Retina (tissue), 1 donor: ENCODE measurements at places on chromosomes 7 and 10.

DNA sequence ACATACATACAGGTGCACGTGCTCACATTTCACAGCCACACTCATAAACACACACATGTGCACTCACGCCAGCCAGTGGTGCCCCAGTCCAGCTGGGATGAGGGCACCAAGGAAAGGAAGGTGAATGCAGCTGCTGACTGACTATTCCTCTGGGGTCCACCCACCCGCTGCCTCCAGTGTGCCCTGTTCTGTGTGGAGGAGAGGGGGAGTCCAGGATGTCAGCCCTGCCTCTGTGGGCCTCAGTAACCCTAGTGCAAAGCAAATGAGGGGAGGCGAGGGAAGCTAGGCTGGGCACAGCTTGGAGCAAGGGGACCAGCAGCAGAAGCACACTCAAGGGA is 57.6 kb downstream of the YKT6 start:
- no peak for DNase-seq

GRCh38 chr10:33291053-33291592 is 43.3 kb downstream of the NRP1 start:
- no peak for DNase-seq

DNA sequence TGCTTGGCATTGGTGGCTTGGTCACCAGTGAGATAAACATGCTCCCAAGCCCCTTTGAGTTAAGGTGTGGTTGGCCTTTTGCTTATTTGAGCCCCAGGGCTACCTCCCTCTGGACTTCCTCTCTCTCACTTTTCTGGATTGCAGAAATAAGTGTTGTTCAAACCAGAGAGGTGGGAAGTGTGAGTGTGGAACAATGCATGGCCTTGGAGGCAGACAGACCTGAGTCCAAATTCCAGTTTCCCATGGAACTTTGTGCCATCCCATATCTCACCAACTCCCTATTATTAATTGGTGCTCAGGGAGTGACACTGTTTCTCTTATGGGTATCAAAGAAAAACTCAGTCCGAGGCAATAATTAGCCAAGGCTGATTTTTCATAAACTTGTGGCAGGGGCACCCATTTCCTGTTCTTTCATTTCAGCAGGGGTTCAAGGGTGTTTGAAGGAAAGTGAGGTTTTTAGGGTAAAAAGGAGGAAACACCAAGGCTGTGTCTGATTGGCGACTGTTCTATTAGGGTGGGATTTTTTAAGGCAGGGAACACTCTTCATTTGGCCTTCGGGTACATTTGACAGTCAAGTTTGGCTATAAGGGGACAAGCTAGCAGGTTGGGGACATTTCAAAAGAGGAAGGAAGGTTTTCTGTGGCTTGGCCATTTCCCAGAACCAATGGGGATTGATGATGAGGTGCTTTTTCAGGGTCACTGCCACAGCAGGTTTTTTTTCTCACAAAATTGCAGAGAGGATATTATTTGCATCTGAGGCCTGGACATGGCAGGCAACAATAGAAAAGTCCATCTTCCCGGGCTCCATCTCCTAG is 148.8 kb upstream of the NPY start:
- DNase-seq: no peak

- DNase-seq: no peak
Measured at GRCh38 chr10:84850826-84851225, 522.4 kb downstream of the CCSER2 start.

DNA sequence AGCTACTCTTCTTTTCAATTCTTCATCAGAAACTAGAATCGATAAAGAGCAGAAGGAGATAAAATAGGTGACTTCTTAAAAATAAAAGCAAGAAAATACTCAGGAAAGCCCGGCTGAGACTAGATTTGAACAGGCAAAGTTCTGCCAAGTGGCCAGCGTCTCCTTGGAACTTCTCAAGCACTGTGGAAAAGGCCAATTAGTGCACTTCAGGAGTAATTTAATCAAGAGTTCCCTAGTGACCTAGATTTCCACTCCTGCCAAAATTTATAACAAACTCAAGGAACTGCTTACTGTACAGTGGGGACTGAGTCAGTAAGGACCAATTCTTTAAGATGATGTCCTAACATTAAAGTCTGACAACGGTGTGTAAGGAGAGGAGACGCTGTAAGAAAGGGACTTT is 57.3 kb downstream of the CHCHD3 start:
- DNase-seq: peak; percentile 14

GRCh38 chr7:81721437-81721836 is 48.4 kb downstream of the HGF start:
- DNase-seq: no peak

GRCh38 chr10:68125772-68126171 is 16.5 kb downstream of the MYPN start:
- no peak for DNase-seq

DNA sequence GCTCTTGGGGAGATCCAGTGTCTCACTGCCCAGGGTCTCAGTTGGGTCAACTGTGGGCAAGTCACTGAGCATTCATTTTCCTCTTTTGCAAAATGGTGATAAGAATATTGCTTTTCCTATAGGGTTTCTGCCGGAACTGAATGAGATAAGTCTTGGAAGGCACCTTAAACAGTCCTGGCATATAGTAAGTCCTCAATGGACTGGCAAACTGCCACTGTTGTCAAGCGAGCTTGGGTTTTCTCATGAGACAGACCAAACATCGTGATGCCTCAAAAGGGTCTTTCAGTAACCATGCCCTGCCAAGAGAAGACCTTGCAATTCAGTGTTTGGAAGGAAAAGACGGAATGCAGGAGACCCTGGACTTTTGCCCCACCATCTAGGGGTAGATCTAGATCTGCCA is 251.5 kb downstream of the WDR11 start:
- DNase-seq: no peak

DNA sequence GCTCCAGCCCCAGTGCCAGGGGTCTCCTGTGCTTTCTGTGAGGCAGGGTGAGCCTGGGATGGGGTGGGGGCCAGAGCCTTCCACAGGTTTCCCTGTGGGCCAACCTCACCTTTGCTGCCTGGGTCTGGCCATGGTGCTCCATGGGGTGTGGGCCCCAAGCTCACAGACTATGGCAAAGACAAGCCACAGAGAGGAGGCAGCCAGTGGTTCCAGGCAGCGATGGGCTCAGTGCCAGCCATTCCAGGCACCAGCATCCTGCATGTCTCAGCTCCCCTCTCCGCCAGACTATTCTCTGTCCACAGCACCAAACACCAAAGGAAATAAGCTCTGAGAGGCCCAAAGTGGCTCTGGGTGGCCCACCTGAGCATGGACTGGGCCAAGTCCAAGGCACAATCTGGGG is 133.5 kb downstream of the PTPN20 start:
- DNase-seq: no peak

- DNase-seq: no peak
Measured at GRCh38 chr10:126110489-126111180, 214.3 kb downstream of the FANK1 start.

GRCh38 chr7:64883113-64883905 is 19.8 kb upstream of the ZNF273 start:
- DNase-seq: no peak

GRCh38 chr10:131795761-131796160 is 105.0 kb upstream of the PPP2R2D start:
- no peak for DNase-seq

DNA sequence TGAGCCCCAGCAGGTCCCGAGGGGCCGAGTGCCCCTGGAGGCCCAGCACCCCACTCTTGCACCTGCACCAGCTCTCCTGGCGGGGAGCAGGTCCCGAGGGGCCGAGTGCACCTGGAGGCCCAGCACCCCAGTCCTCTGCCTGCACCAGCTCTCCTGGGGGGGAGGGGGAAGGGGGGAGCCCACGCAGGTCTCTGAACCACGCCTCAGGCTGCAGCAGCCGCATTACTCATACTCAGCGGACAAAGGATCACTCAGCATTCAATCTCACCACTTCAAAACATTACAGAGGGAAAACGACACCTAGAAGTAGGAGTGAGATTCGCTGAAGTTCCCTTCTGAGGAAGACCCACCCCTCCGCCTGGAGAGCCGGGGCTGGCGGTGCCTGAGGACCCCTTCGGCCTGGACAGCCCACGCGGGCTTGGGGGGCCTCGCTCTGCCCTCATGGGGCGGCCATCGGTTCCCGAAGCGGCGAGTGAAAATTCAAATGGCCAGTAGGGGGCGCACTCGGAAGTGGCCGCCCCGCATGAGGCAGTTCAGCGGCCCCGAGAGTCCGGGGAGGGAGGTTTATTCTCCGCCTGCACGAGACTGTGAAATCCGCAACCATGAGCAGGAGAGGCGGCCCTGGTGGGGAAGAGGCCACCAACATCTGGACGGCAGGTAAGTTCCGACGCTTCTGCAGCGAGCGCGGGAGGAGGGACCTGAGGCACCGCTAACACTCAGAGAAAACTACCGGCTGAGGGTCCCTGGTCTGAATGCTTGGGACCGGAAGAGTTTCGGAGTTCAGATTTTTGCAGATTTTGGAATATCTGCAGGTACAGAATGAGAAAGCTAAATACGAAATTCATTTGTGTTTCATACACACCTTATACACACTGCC is 1.1 kb upstream of the GPER1 start:
- DNase-seq: peak; percentile 91

- DNase-seq: no peak
Measured at GRCh38 chr7:99898023-99898357, 21.2 kb upstream of the OR2AE1 start.

DNA sequence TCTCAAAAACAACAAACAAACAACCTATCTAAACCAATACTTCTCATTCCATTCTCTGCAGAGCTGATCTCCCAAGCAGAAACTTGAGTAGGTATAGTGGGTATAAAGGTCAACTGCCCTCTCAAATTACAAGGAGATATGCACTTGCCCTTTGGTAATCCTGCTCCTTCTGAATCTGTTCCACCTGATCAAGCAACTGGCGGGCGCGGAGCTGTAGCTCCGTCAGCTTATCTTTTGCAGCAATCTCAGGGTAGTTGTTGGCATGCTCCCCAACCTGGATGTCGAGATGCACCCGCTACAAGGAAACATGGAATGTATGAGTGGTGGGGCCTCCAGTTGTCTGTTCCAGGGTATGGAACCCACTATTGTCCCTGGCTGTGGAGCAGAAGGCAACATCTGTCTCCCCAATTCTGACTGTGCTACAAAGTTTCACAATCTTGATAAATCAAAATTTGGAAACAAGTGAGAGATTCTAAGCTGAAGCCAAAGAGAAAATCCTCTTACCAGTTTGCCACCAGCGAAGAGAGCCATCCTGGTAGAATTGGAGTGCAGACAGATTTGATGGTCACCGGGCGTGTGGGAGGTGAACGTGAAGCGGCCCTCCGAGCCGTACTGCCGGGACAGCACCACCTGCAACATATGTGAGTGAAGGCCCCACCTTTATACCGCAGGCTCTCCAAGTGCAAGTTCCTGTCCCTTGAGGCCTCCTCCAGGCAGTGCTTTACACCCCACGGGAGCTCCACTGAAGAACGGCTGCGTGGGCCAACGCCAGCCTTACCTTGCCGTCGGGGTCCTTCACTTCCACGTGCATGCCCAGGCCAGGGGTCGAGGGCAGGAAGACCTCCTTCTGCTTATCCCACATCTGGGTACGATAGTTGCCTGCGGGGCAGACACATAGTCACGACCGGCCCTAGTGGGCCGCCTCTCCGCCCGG is 819 bp downstream of the TMED4 start:
- DNase-seq: no peak

- DNase-seq: no peak
Measured at GRCh38 chr7:79761876-79762429, 308.5 kb upstream of the MAGI2 start.

DNA sequence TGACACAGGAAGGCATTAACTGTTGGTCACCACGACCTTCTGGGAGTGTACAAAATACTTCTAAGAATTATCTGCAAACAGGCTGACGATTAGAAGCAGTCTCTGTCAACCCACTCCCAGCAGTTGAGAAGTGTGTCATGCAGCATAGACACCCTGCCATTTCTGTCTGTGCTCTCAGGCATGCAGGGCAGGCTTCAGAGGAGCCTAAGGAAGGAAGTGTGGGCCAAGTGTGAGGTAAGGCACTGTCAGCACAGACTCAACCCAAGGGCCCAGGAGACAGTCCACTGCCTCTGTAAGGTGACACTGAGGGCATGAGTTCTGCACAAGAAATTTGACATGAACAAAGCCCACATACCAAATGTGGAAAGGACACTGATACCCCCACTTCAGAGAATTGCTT is 109.0 kb upstream of the VIPR2 start:
- no peak for DNase-seq

DNA sequence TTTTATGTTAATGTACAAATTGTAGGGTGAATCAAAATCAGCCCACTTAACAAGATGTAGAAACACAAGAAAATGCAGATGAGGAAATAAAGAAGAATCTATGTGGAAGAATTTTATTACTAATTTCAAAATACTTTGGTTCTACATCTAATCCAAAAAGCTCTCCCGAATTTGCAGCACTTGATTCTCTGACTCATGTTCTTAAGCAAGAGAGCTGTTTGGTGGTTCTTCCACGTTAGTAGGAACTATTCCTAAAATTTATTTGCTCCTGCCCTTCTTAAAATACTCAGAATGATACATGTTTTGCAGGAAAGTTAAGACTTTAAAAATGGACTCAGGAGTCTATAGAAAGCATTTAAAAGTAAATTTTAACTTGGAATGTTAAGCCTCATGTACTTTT is 91.8 kb downstream of the ZMYND11 start:
- no peak for DNase-seq

GRCh38 chr7:125375942-125376341 is 446.3 kb upstream of the POT1 start:
- no peak for DNase-seq

- no peak for DNase-seq
Measured at GRCh38 chr10:128158021-128158795, 32.0 kb upstream of the MKI67 start.

- no peak for DNase-seq
Measured at GRCh38 chr7:94323844-94324243, 70.9 kb upstream of the COL1A2 start.

GRCh38 chr7:16071246-16071857 is 350.0 kb downstream of the CRPPA start:
- DNase-seq: peak; percentile 63

DNA sequence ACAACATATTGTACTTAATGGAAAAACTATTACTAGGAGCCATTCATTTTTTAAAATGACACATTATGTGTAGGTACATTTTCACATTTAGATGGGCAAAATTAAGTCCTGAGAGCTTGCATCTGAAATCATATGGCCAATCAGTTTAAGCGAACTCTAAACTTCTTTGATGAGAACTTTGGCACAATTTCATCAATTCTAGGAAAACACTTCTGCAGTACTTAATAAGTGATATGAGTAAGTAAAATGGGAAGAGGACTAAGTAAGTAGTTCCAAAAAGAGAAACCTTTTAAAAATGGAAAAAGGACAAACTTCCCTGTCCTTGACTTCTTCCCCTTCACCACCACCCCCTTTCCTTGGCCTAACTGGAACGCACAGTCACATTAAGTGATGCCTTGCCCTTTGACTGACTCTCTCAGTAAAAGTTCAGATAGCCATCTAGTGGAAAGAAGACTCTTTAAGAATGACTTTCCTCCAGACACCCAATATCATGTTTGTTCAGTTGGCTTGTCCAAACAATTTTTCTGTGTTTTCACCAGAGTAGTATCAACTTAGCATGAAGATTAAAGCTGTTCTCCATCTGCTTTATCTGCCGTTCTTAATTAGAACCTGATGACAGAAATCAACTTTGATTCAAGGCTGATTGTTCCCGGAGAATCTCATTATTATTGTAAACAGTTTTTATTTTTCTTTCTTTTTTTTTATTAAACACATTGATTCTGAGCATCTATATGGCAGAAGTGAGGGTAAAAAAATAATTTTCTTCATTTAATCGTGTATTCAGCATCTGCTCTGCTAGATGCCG is 45.1 kb downstream of the CNNM2 start:
- no peak for DNase-seq

GRCh38 chr7:116524609-116525297 is at the start of gene CAV1:
Gene CAV1, plus strand, starts transcription at chr7:116525036. Its CDS starts 27 bp downstream, at chr7:116525063.
- DNase-seq: peak; percentile 75
